D341Med (cell line): ENCODE measurements at places on chromosomes 16 and 17.

DNA sequence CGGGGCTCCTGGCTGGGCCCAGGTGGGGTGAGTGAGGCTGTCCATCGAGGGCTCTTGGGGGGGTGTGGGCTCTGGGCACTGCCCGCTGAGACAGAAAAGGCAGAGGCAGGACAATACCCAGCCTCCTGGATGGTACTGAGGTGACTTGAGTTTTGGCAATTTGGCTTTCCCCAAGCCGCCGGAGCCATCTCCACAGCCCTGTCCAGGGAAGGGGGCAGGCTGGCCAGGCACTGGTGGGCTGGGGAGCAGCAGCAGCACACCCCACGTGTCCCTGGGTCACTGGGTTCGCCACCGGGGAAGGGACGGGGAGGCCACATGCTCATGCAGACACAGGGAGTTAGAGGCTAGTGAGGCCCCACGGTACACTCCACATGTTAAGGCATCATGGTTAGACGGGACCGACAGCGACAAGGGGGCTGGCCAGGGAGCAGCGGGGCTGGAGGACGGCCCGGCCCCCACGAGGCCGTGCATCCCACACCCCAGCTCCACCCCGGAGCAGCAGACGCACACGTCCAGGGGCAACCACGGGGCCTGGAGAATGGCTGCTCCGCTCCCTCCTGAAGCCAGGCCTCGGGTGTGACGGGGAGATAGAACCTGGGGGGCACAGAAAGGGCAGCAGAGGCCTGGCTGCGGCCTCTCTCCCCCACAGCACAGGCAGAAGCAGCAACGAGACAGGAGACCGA, 3.0 kb downstream of the ARHGDIA start:
- peak; percentile 40 for DNase-seq

GRCh38 chr16:35735403-35736251, 2276.2 kb downstream of the TP53TG3F start:
- DNase-seq = no peak

DNA sequence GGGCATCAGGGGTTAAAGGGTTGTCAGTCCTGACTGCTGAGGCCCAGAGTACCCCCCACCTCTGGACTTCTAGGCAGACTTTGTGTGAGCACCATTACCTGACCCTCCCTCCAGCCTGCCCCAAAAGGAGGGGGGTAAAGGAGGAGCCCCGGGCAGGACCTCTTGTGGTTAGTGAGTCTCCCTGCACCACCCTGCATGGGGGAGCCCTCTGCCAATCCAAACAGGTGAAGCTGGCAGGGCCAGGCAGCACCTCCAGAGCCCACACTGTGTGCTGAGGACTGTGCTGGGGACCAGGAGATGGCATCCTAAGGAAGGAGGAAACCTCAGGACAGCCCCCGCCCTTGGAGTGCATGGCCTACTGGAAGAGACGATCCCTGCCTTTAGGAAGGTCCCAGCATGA, 2.6 kb upstream of the KRT14 start:
- DNase-seq = no peak

- no peak for DNase-seq
Measured at GRCh38 chr17:75181608-75182318, 996 bp downstream of the SUMO2 start.

GRCh38 chr17:35947156-35947585, 3.7 kb upstream of the LYZL6 start:
- peak; percentile 68 for DNase-seq

DNA sequence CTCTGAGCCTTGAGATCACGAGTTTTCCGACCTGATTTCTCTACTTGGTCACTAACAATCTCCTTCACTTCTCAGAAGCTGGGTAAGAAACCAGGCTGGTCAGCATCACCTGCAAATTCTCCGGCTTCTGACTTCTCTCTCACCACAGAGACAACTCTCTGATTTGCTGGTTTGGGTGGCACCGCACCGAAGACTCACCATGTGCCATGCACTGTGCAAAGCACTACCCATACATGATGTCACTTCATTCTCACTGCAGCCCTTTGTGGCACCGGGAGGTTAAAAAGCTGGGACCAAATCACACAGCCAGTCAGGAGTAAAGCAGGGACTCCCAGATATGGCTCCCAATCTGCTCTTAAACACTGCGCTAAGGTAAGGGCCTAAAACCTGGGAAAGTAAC, 647 bp downstream of the VAC14 start:
- no peak for DNase-seq

DNA sequence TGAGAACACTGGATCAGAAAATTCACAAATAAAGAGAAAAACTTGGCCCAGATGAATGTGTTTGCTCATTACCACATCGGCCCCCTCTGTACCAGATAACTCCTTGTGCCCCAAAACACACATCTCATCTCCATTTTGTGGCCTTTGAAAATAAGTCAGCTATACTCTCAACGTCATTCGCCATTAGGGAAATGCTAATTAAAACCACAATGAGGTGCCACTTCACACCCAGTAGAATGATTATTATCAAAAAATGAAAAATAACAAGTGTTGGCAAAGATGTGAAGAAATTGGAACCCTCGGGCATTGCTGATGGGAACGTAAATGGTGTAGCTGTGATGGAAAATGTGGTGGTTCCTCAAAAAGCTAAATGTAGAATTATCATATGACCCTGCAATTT, 34.6 kb upstream of the AKTIP start:
- no peak for DNase-seq

DNA sequence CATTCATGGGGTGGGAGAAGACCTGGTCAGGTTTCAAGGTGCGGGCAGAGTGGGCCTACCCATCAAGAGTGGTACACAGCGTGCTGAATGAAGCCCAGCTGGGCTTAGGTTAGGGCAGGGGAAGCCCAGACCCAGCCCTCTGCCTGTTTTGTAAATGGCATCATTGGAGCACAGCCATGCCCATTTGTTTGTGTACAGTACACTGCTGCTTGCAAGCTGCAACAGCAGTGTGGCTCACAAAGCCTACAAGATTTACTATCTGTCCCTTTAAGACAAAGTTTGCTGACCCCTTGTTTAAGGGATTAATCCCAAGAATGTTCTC, 230.1 kb upstream of the TNRC6C start:
- no peak for DNase-seq

DNA sequence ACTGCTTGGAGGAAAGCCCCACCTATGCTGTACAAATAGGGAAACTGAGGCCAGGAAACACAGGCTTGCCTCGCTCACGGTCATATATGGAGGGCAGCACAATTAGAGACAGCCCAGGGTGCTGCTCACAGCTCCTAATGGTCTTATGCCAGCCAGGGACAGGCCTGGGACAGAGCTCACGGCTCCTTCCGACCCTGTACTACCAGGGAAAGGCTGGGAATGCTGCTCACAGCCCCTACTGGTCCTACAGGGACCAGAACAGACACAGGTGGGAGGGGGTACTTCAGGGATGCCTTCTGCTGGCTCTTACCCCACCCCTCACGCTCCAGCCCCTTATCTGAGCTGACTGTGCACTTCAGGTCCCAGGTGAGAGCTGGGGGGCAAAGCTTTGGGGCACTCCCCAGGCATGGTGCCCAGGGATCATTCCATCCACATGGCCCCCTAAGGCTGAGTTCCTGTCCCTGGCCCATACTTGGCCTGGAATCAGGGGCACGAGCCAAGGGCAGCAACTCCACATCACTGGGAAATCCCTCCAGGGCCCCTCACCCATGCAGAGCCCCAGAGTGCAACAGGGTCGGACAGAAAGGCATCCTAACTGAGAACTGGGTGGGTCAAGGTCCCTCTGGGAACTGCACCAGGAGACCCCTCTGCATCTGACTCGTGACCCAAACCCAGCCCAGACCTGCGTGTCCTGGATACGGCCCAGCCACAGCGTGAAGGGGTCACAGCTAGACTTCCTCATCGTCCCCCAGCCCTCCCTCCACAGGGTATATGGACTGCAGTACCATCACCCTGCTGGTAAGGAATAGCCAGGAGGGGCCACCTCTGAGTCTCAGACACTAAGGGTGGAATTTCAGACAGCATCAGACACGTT, 5.9 kb downstream of the RHBDF1 start:
- DNase-seq = no peak

DNA sequence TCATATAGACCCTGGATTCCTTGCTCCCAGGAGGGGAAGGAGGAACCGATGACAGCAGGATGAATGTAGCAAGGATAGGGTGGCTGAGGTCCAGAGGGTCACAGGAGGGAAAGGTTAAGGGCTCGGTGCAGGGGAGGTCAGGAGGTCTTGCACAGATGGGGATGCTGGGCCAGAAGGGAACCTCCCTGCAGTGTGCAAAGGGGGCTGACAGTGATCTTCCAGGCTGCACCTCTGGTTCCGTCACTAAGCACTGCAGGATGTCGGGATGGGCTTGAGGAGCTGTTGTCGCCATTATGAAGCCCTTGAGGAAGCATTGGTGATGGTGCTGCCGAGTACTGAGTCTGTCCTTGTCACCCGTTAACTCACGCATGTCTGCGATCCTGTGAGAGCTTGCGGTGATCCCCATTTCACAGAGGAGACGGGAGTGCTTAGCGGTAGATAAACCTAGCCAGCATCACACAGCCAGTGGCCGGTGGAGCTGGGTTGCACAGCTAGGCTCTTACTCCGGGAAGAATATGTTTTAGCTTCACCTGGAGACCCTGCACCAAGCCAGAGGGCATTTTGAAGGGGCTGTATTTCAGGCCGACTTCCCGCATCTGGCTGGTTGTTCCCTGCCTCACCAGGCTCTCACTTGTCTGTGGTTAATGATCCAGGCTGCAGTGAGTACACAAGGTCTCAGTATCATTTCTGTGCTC, 120.4 kb downstream of the SNX29 start:
- DNase-seq = no peak

- DNase-seq = no peak
Measured at GRCh38 chr16:85935974-85936760, 37.2 kb downstream of the IRF8 start.

DNA sequence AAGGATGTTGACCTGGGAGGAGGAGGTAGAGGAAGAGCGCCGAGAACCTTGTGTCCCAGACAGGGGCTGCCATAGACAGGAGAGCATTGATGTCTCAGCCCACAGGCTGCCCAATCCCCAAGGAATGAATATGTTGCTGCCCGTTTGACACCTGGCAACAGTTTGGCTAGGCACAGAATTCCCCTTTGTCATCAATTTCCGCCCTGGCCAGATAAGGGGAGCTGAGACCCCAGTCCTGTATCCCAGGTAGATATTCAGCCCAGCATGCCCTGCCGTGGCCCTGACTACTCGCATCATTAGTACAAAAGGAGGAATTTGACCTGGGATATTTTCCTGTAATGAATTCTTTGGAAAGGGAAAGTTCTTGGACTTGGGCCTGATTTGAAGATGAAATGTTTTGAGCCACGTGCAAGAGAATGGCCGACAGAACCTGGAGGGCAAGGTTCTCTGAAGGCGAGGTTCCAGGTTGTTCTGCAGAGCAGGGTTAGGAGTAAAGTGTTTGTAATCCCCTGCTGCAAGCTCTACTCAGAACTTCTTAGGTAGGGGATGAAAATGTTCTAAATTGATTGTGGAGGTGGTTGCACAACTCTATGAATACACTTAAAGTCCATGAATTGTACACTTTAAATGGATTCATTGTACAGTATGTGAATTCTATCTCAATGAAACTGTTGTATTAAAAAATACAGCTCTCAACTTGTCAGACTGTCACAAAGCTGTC, 108.8 kb downstream of the SOCS1 start:
- DNase-seq = no peak

DNA sequence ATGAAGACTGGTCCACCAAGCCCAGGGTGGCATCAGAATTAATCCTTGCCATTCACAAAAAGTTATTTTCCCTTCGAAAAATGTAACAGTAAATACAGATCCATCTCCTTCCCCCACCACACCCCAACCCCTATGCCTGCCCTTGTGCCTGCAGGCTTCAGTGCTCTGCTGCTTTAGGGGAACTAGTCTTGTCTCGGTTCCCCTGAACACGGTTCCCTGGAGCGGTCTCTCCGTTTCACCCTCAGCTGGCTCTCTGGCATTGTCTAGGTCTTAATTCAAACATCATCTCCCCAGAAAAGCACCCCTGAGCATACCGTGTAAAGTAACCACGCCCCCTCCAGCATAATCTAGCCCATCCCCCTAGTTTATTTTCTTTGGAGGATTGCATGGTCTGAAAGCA, 25.8 kb downstream of the EMP2 start:
- DNase-seq = no peak

DNA sequence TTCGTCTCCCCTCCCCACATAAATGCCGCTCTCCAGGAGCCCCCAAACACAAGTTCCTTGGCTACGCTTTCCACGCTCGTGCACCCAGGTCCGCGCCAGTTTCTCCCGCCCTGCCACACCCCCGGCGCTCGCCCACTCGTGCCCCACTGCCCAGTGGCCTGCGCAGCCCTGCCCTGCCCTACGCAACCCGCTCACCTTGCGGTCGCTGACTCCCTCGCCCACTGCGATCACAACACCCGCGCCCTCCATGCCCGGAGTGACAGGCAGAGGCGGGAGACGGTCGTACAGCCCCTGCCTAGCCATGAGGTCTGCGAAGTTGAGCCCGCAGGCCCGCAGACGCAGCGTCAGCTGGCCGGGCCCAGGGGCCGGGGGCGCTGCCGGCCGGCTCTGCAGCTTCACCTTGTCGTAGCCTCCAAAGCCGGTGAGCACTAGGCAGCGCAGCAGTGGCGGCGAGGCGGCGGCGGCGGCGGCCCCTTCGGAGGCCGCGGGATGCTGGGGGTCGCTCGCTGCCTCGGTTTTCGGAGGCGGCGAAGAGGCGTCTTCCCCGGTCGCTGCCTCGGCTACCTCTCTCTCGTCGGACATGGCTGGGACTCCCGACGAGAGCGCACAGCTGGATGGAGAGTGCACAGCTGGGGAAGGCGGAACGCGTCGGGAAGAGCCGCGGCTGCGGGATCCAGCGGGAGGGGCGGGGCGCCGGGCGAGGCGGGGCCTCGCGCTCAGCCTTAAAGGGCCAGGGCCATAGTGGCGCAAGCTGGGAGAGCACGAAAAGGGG, at the start of gene VAT1:
Gene VAT1, minus strand, starts transcription at position 645 of the 772 bp plus-strand sequence. Its CDS starts 63 bp downstream, at position 582.
- DNase-seq = peak; percentile 97

DNA sequence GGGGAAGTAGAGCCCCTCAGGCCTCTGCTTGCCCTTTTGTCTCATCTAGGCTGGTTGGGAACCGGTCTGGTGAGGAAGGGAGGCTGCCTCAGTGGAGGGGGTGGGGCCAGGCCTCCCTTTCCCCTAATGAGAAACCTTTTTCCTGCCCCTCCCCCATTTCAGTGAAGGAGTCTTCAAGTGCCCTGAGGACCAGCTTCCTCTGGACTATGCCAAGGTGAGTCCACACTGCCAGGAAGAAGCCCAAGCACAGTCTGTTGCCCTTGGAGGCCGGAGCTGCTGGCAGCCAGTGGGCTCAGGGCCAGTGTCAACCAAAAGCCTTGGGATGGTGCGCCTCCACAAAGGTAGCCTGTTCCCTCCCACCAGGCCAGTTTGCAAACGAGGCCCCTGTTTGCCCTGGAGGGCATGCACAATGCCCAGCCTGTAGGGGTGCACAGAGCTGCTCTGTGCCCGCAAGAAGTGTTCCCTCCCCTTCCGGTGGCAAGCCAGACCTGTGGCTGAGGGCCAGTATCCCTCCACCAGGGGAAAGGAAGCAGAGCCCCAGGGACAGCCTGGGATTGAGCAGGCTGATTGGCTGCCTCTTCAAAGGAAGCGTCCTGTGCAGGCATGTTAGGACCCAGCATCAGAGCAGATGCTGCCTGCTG, 3.4 kb downstream of the TRAF4 start:
- peak; percentile 20 for DNase-seq

- DNase-seq = no peak
Measured at GRCh38 chr16:82660075-82660645, 33.4 kb downstream of the CDH13 start.

- no peak for DNase-seq
Measured at GRCh38 chr16:54577651-54578128, 291.1 kb upstream of the IRX3 start.

GRCh38 chr16:84813141-84813934, 6.4 kb upstream of the CRISPLD2 start:
- DNase-seq = no peak
